ENCODE measurements at places on chromosomes 3 and 15.

- no peak for DNase-seq
Measured at GRCh38 chr3:18648868-18649462, 223.8 kb upstream of the SATB1 start.

DNA sequence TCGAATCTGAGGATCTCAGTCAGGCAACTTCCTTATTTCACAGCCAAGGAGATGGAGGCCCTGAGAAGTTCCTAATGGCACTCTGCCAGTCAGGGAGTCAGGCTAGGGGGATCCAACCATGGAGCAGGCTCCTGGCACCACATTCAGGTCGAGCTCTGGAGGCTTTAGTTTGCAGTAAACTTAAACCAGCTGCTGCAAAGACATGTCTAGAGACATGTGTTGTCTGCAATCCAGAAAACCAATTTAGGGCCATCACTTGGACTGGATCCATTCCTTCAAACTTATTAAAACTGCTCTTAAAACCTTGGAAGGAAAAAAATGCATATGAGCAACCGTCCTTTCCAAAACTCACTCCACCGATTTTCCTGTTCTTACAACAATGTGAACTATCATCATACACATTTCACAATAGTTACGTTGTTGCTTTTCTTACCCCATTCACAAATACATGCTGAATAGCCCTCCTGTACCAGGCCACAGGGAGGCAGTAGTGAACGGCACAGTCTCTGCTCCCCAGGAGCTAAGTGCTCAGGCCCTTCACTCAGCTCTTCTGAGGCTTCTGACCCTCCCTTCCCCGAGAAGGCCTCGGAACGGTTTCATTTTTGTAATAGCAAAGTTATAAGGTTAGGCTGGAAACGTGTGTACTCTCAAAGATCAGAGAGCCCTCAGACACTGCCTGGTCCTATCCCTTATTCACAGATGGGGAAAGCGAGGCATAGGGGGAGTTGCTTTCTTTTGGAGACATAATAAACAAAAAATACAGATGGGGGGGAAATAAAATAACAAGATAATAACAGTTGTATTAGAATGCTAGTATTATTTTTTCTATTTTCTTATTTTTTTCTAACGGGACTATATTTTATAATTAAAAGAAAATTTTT, 20.1 kb downstream of the RFT1 start:
- no peak for DNase-seq

DNA sequence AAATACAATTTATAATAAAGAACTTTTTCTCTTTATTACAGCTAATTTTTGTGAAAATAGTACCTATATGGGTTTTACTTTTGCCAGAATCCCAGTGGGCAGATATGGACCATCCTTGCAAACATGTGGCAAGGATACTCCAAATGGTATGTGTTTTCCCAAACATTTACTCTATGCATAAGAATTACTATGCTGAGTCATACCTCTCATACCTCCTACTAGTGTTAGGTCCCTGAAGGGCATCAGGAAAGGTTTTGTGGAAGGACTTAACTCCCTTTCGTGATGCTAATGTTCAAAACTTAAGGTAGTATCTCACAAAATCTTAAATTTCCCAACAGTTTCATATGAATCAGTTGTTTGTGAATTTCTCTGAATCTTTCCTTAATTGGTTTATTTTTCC, 21.3 kb downstream of the ADGRG7 start:
- DNase-seq: no peak

- DNase-seq: no peak
Measured at GRCh38 chr15:20356444-20356910, 185.1 kb downstream of the GOLGA6L6 start.

- no peak for DNase-seq
Measured at GRCh38 chr3:108103886-108104797, 13.3 kb upstream of the CD47 start.

GRCh38 chr3:1272546-1273265, 179.9 kb downstream of the CNTN6 start:
- no peak for DNase-seq

DNA sequence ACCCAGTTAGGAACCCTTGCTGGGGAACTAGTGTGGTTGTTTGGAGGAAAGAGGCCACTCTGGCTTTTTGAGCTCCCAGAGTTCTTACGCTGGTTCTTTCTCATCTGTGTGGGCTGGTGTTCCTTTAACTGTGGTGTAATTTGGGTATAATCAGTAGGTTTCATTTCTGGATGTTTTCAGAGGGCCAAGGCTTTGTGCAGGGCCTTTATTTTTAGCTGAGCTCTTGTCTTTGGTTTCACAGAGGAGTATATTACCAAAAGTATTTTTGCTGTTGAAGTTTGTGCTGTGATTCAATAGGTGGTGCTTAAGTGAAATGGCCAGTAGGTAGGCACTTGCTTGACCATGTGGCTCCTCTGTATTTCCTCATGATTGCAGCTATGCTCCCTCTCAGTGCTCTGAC, 357.9 kb downstream of the KCNH8 start:
- no peak for DNase-seq

DNA sequence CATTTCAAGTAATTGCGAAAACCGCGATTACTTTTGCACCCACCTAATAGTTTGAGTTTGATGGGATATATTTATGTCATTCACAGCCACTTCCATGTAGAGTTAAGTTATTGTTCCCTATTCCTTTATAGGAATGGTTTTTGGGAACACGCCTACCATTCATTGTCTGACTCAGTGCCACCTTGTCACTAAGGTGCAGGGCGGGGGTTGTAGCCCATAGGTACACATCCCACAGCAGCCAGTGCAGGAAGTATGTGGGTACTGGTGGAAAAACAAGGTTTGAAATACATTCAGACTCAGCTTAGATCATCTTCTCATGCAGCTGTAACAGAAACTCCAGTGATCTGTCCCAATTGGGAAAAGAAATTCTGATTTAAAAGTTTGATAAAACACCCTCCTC, 48.2 kb upstream of the CFAP161 start:
- no peak for DNase-seq

DNA sequence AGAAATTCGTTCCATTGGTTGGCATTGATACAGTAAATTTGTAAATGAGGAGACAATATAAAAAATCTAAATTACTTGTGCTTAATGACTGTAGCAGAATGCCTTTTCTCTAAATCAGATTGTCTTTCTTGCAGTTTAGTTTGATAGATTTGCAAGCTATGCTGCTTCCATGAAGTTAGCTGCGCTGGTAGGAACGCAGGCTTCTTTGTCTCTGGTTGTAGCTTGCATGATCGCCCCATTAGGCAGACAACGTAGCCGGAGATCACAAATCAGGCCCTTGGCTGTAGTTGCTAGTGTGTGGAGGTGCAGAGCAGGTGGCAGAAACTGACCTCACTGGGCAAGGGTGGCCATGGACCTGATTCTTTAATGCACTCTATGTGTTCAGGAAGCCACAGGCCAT, 6.1 kb downstream of the ZIC1 start:
- no peak for DNase-seq

GRCh38 chr15:73633991-73634495, 854 bp upstream of the NPTN start:
- no peak for DNase-seq

- peak; percentile 25 for DNase-seq
Measured at GRCh38 chr15:72859017-72859756, 75.6 kb upstream of the ADPGK start.

- DNase-seq: no peak
Measured at GRCh38 chr15:45618813-45619212, 16.0 kb upstream of the SQOR start.

GRCh38 chr15:79099692-79100091, 9.1 kb upstream of the RASGRF1 start:
- no peak for DNase-seq

- no peak for DNase-seq
Measured at GRCh38 chr3:197001106-197001971, 28.3 kb downstream of the MELTF start.

GRCh38 chr15:93989440-93989998, 241.8 kb upstream of the MCTP2 start:
- DNase-seq: no peak

GRCh38 chr3:188491276-188491687, 337.3 kb downstream of the LPP start:
- DNase-seq: no peak

- DNase-seq: no peak
Measured at GRCh38 chr3:141083226-141083625, 32.1 kb downstream of the SPSB4 start.

DNA sequence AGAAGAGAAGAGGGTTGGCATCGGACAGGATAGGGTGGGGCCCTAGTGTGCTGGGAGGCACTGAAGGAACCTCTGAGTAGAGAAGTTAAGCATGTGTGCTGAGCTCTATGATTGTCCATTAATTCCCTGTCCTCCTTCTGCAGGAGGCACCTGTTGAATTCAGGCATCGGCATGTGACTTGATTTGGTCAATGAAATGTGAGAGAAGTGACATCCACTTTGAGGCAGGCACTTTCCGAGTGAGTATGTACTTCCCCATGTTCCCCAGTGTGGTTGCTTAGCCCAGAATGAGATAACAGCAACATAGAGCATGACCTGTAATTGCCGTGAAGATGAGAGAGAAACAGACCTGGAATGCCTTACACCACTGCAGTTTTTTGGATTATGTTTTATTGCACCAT, 224.8 kb downstream of the RPLP1 start:
- DNase-seq: no peak

Data from substantia nigra (tissue), 51 donors.